ENCODE measurements at places on chromosomes 2 and 18. TPM values are rescaled to one million over a fixed set of nuclear protein-coding genes. Genes with fewer than 3 reads are reported as not detected.

DNA sequence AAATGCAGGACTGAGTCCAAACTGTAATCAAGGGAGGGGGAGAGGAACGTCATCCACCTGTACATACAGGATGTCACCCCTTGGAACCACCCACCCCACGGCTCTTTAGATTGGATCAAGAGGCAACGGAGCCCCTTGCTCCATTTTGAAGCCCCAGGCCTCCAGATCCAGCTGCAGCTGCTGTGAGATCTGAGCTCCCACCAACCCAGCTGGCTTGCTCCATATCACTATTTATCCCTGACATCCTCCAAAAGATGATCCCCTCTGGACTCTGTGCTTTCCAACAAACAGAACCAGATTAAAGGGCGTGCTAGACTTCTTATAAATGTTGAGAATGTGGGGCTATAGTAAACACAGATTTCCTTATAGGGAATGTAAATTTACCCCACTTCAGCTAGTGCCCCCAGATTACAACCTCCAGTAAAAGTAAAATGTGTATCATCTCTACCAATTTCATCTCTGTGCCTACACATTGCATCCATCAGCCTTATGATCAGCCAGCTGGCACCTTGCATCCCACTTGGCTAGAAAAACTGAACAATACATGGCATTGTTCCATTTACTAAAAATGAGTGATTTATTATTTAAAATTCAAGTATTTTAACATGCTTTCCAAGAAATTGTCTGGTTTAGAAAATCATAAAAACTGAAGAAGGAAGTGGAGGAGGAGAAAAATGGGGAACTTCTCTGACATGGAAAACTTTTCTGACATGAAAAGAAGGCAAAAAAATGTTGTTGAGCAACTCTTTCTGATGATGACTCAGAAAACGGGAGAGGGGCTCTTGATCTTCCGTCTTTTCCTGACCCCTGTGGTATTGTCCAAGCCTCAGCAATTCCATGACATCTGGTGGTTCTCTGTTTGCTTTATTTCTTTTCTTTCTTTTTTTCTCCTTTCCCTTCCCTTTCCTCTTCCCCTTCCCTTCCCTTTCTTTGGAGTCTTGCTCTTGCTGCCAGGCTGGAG is 262.6 kb upstream of the THUMPD2 start:
- H3K27ac ChIP-seq, result peak overlapping the region; percentile 64
- H3K4me3 ChIP-seq, result no peak overlapping the region
- peaks cover 13% of the 10 kb centered on the region for H3K4me1 ChIP-seq
- H3K27me3 ChIP-seq, result no peaks in the 10 kb centered on the region

UGT1A6 gene
- total RNA-seq, result not detected

DNA sequence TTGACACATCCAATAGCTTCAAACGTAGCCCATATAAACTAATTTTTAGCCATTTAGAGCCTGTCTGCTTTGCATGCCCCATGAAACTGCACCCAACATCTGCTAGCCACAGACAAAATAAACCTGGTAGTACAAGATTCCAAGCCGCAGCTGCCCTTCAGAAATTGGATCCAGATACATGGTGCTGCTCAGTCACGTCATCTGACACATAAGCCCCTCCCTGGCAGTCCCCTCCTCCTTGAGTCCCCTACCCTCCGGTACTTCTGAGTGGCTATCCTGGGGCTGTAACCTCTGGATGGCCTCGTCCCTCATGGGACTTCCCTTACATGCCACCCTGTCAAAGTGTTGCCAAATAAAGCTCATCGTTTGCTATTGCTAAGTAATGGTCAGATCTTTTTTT is 33.8 kb downstream of the PROC start:
- H3K27ac ChIP-seq, result no peak overlapping the region
- H3K27me3 ChIP-seq, result no peaks in the 10 kb centered on the region
- no peaks in the 10 kb centered on the region for H3K4me1 ChIP-seq
- H3K36me3 ChIP-seq, result no peaks in the 10 kb centered on the region
- H3K4me3 ChIP-seq, result no peak overlapping the region
- no peak for DNase-seq

- peaks cover 17% of the 10 kb centered on the region for H3K4me1 ChIP-seq
- no peak overlapping the region for H3K27ac ChIP-seq
- DNase-seq, result peak; percentile 49
- no peaks in the 10 kb centered on the region for H3K36me3 ChIP-seq
These were observed 146.3 kb upstream of the L3MBTL4 start for GRCh38 chr18:6561016-6561415.

- no peaks in the 10 kb centered on the region for H3K36me3 ChIP-seq
- no peak for DNase-seq
- H3K4me3 ChIP-seq, result no peak overlapping the region
- H3K27me3 ChIP-seq, result peaks cover 4% of the 10 kb centered on the region
- no peaks in the 10 kb centered on the region for H3K4me1 ChIP-seq
- no peak overlapping the region for H3K27ac ChIP-seq
These were observed 94.2 kb upstream of the ALKAL2 start for GRCh38 chr2:381941-382727.

DNA sequence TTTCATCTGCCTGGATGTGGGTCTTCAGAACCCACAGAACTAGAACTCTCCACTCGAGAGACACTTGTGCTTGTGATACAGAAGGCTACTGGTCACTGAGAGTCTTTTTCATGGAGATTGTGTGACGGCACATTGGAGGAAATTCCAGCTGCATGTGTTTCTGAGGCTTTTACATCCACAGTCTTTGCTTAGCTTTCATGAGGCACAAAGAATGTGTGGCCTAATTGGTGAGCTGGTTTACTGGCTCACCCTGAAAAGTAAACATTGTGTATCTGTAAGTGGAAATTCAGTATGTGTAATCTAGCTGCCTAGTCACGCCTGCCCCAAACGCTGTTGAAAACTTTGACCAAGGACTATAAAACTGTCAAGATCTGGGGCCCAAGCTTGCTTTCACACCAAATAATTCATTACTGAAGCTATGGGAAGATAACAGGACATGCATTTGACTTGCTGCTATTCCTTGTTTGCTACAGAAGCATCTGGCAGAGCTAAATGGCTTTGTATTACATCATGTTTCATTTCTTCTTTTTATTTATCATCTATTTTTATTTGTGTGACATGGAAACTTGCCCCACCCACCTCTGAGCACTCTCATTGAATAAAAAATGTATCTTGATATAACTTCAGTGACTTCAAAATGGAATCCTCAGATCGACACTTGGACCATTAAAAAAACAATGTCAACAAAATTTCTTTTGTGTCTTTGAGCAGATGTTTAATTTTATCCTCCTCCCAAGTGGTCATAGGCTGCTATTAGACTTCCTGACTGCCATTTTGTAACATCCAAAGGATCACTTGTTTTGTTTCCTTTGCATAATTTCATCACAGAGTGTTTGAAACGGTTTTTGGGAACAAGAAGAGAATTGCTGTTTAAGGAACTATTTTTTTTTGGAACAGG is 80.2 kb downstream of the EFEMP1 start:
- H3K4me3 ChIP-seq, result no peak overlapping the region
- DNase-seq, result peak; percentile 35
- H3K27me3 ChIP-seq, result no peaks in the 10 kb centered on the region
- no peaks in the 10 kb centered on the region for H3K36me3 ChIP-seq
- no peaks in the 10 kb centered on the region for H3K4me1 ChIP-seq

GRCh38 chr2:65300761-65301711 is 73.4 kb downstream of the ACTR2 start:
- peak overlapping the region; percentile 89 for H3K27ac ChIP-seq
- no peaks in the 10 kb centered on the region for H3K36me3 ChIP-seq
- DNase-seq, result peak; percentile 92
- H3K4me3 ChIP-seq, result no peak overlapping the region

- peak; percentile 92 for DNase-seq
- H3K27ac ChIP-seq, result peak overlapping the region; percentile 92
- H3K4me1 ChIP-seq, result peaks cover 22% of the 10 kb centered on the region
- no peaks in the 10 kb centered on the region for H3K27me3 ChIP-seq
- no peak overlapping the region for H3K4me3 ChIP-seq
These were observed 64.1 kb upstream of the ADAM23 start for GRCh38 chr2:206379266-206379665.

DNA sequence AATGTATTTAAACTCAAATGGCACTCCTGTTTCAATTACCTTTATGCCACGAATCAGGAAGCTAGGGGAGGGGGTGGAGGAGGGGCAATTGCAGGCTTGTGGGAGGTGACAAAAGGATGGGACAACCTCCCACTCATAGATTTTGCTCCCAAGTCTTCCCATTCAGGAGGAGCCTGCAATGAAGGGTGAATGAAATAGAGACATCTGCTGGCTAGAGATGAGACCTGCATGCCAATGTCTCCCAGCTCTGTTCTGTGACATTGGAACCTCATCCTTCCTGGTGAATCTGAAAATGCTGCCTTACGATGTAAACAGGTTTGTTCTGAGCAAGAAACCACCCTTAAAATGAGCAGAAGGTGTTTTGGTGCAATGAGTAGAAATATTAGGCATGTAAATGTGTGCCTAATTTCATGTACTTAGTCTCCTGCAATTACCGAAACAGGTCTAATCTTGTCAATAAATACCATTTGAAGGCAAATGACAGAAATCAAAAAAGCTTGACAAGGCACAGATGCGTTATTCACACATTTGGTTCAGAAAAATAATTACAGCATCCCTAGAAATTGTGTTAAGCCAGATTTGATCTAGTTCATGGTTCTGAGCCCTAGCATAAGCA is 2.7 kb upstream of the PID1 start:
- peak overlapping the region; percentile 18 for H3K4me3 ChIP-seq
- DNase-seq, result peak; percentile 94
- H3K27ac ChIP-seq, result peak overlapping the region; percentile 4

GRCh38 chr18:24486684-24487083 is 26.2 kb downstream of the HRH4 start:
- no peaks in the 10 kb centered on the region for H3K27me3 ChIP-seq
- no peak overlapping the region for H3K27ac ChIP-seq
- H3K4me3 ChIP-seq, result no peak overlapping the region
- DNase-seq, result no peak
- H3K36me3 ChIP-seq, result no peaks in the 10 kb centered on the region
- H3K4me1 ChIP-seq, result peaks cover 2% of the 10 kb centered on the region

DNA sequence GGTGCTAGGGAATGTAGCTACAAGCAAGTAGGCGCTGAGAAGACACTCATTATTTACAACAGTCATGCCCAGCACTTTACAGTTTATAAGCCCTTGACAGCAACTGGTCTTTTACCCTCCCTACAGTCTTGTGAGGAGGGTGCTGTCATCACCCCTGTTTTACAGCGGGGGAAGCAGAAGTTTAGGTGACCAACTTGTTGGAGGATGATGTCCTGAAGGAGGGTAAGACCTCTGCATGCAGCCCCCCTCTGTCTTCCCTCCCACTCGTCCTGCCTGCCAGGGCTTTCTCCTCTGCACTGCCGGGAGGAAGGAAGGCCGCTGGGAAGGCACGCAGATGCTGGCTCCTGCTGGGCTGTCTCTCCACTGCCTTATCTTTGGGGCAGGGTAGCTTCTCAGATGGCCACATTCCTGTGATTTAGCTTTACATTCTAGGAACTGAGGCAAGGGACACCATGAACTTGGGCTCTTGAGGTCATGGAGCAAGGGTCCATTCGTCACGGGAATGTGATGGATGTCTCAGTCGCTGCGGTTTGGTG is 972 bp downstream of the IL1R1 start:
- H3K27ac ChIP-seq, result peak overlapping the region; percentile 82
- no peaks in the 10 kb centered on the region for H3K36me3 ChIP-seq
- peaks cover 12% of the 10 kb centered on the region for H3K27me3 ChIP-seq
- DNase-seq, result peak; percentile 48

GRCh38 chr18:11089931-11090715 is 59.2 kb downstream of the PIEZO2 start:
- H3K36me3 ChIP-seq, result no peaks in the 10 kb centered on the region
- H3K4me3 ChIP-seq, result no peak overlapping the region
- H3K27me3 ChIP-seq, result no peaks in the 10 kb centered on the region
- peaks cover 7% of the 10 kb centered on the region for H3K4me1 ChIP-seq
- peak overlapping the region; percentile 75 for H3K27ac ChIP-seq

DNA sequence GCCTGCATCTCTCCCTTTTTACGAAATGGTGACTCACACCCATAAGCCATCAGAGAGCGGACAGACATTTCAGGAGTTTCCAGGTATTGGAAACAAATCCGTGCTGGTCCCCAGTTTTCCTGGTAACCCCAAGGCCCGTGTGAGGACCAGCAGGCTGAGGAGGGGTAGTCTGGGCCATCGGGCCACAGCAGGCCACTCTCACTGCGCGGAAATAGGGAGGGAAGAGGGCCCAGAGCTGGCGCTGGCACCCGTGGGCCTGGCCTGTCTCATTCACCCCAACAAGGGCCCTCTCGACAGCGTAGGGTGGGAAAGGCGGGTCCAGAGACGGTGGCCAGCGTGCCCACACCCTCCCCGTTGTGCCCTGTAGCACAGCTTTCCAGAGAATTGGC is 13.7 kb upstream of the FAHD2A start:
- peaks cover 34% of the 10 kb centered on the region for H3K4me1 ChIP-seq
- no peaks in the 10 kb centered on the region for H3K36me3 ChIP-seq
- peaks cover 3% of the 10 kb centered on the region for H3K27me3 ChIP-seq

DNA sequence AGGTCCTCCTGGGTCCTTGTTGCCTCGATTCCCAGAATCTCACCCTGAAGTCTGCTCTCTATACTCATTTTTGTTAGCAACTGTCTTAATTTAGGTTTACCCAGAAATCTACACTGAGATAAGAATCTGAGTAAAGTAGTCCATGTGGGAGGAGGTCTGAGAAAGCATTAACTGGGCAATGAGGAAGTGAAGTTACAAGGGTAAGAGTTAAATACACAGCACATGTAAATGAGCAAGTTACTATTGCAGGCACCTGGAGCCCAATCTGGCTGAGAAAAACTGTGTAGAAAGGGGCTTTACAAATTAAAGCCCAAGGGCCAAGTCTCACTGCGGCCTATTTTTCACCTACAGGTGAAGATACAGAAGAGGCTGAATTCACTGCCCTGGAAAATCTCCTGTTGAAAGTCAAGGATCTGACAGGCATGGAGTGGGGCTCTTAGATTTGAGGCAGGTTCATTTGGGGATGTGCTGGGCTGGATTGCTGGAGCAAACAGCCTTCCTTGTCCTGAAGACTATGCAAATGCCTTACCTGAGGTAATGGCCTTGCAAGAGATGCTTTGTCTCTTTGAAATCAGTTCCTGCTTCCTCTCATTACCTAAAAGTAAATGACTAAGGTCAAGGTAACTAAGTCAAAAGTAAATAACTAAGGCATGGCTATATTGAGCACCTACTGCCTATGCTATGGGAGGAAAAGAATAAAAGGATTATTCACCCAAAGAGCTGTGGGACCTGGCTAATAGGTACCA is 84.4 kb upstream of the DYNAP start:
- no peaks in the 10 kb centered on the region for H3K4me1 ChIP-seq
- H3K36me3 ChIP-seq, result no peaks in the 10 kb centered on the region
- H3K27ac ChIP-seq, result no peak overlapping the region
- H3K27me3 ChIP-seq, result no peaks in the 10 kb centered on the region

- no peak overlapping the region for H3K4me3 ChIP-seq
- H3K27me3 ChIP-seq, result no peaks in the 10 kb centered on the region
- DNase-seq, result no peak
- peaks cover 4% of the 10 kb centered on the region for H3K4me1 ChIP-seq
- H3K36me3 ChIP-seq, result no peaks in the 10 kb centered on the region
- H3K27ac ChIP-seq, result no peak overlapping the region
These were observed 348.9 kb downstream of the RND3 start for GRCh38 chr2:150138587-150138986.

- H3K27me3 ChIP-seq, result no peaks in the 10 kb centered on the region
- no peak overlapping the region for H3K27ac ChIP-seq
- H3K36me3 ChIP-seq, result no peaks in the 10 kb centered on the region
- no peak overlapping the region for H3K4me3 ChIP-seq
These were observed 1050.7 kb upstream of the CELF4 start for GRCh38 chr18:38616306-38616705.

- H3K4me1 ChIP-seq, result peaks cover 4% of the 10 kb centered on the region
- H3K36me3 ChIP-seq, result no peaks in the 10 kb centered on the region
- H3K27ac ChIP-seq, result no peak overlapping the region
- no peaks in the 10 kb centered on the region for H3K27me3 ChIP-seq
- H3K4me3 ChIP-seq, result no peak overlapping the region
These were observed 38.6 kb upstream of the ASAP2 start for GRCh38 chr2:9167718-9168657.
